WTC11 (cell line): ENCODE measurements at places on chromosomes 6 and 20.

- no peaks in the 10 kb centered on the region for H3K4me1 ChIP-seq
- no peak overlapping the region for H3K4me3 ChIP-seq
- DNase-seq: no peak
- peaks cover 6% of the 10 kb centered on the region; the same call in 1 of the 2 replicates for H3K27me3 ChIP-seq
- peaks cover 10% of the 10 kb centered on the region for H3K36me3 ChIP-seq
Observed at GRCh38 chr20:32912688-32913087, 54.0 kb downstream of the EFCAB8 start.

GRCh38 chr20:47227576-47227975, 128.9 kb downstream of the ZMYND8 start:
- no peaks in the 10 kb centered on the region for H3K27me3 ChIP-seq
- no peak for DNase-seq
- H3K4me1 ChIP-seq: peaks cover 16% of the 10 kb centered on the region
- H3K36me3 ChIP-seq: peaks cover 80% of the 10 kb centered on the region
- no peak overlapping the region for H3K27ac ChIP-seq

DNA sequence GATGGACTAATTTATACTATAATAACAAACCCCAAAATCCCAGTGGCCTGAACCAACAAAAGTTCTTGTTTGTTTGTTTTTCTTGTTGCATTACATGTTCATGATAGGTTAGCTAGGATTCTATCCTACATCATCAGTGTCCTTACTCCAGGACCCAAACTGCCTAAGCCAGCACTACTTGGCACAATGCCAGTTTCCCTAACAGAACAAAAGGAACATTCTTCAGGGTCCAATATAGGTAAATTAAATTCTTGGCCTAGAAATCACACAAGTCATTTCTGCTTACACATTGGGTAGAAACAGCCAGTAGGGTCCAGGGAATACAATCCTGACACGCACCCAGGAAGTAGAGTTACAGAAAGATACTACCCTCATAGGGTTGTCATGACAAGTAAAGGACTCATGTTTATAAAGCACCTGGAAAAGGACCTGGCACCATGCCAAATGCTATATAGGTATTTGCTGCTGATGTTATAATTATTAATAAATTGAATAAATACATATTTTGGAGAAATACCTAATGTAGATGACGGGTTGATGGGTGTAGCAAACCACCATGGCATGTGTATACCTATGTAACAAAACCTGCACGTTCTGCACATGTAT, 38.8 kb downstream of the RCAN2 start:
- no peaks in the 10 kb centered on the region for H3K36me3 ChIP-seq
- H3K4me1 ChIP-seq: no peaks in the 10 kb centered on the region
- no peak for DNase-seq
- no peak overlapping the region for H3K27ac ChIP-seq

- no peak overlapping the region for H3K27ac ChIP-seq
- H3K4me3 ChIP-seq: no peak overlapping the region
- no peaks in the 10 kb centered on the region for H3K27me3 ChIP-seq
- H3K4me1 ChIP-seq: no peaks in the 10 kb centered on the region
- H3K36me3 ChIP-seq: peaks cover 49% of the 10 kb centered on the region
Observed at GRCh38 chr6:99501762-99502161, 13.5 kb downstream of the USP45 start.

GRCh38 chr6:28838289-28838633, 85.5 kb downstream of the TRIM27 start:
- 0 out of 2 replicates have a peak overlapping the region, but pooled peaks have one; percentile 83 for H3K27ac ChIP-seq
- peak; percentile 40 for DNase-seq
- no peaks in the 10 kb centered on the region for H3K36me3 ChIP-seq
- H3K4me1 ChIP-seq: peaks cover 13% of the 10 kb centered on the region
- peak overlapping the region; percentile 99 for H3K4me3 ChIP-seq

DNA sequence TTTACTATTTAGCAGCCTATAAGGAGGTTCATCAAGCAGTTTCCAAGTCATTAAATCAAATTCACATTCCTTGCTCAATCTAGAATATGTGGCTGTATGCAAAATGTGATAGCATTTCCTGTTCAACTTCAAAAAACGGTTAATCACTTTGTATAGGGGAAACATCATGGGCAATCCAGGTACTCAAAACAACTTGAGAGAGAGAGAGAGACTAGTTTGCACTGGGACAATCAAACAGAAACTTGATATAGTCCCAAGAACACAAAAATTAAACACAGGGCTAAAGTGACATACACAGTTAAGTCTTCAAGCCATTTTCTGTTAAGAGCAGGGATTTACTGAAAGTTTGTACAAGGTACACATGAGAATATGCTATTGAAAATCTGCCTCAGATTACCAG, 7.4 kb downstream of the CPNE1 start:
- no peaks in the 10 kb centered on the region; the same call in 1 of the 2 replicates for H3K36me3 ChIP-seq
- no peaks in the 10 kb centered on the region for H3K27me3 ChIP-seq
- no peak overlapping the region for H3K4me3 ChIP-seq
- DNase-seq: no peak
- H3K4me1 ChIP-seq: peaks cover 39% of the 10 kb centered on the region

- H3K27me3 ChIP-seq: no peaks in the 10 kb centered on the region; the same call in 1 of the 2 replicates
- no peak overlapping the region for H3K27ac ChIP-seq
- H3K4me1 ChIP-seq: no peaks in the 10 kb centered on the region
- no peaks in the 10 kb centered on the region for H3K36me3 ChIP-seq
- H3K4me3 ChIP-seq: no peak overlapping the region
Observed at GRCh38 chr6:150169609-150170008, 26.8 kb downstream of the PPP1R14C start.

- H3K27me3 ChIP-seq: peaks cover 10% of the 10 kb centered on the region
- H3K27ac ChIP-seq: no peak overlapping the region
- peak overlapping the region; percentile 79 for H3K4me3 ChIP-seq
Observed at GRCh38 chr6:144217264-144217663, 66.9 kb downstream of the STX11 start.

- DNase-seq: no peak
- H3K27ac ChIP-seq: peak overlapping the region; percentile 90
- H3K27me3 ChIP-seq: no peaks in the 10 kb centered on the region
Observed at GRCh38 chr6:30914854-30915590, 984 bp downstream of the VARS2 start.

GRCh38 chr6:109096208-109096607, 901 bp downstream of the CEP57L1 start:
- no peaks in the 10 kb centered on the region for H3K36me3 ChIP-seq
- H3K4me3 ChIP-seq: peak overlapping the region; percentile 91
- H3K4me1 ChIP-seq: peaks cover 25% of the 10 kb centered on the region
- DNase-seq: no peak
- no peak overlapping the region for H3K27ac ChIP-seq

GRCh38 chr6:62652692-62653328, 366.8 kb upstream of the KHDRBS2 start:
- H3K4me3 ChIP-seq: no peak overlapping the region
- no peak for DNase-seq
- H3K36me3 ChIP-seq: peaks cover 61% of the 10 kb centered on the region
- no peaks in the 10 kb centered on the region for H3K4me1 ChIP-seq
- 0 out of 2 replicates have a peak, but pooled peaks cover 3% of the 10 kb centered on the region for H3K27me3 ChIP-seq

- DNase-seq: no peak
- no peaks in the 10 kb centered on the region for H3K27me3 ChIP-seq
- H3K4me3 ChIP-seq: no peak overlapping the region
- H3K36me3 ChIP-seq: no peaks in the 10 kb centered on the region
Observed at GRCh38 chr20:34970193-34970840, 14.6 kb downstream of the MYH7B start.
